GM12891 (cell line): ENCODE measurements at places on chromosomes 3 and 15.

- no peak for DNase-seq
Measured at GRCh38 chr3:18215639-18216038, 209.5 kb downstream of the SATB1 start.

DNA sequence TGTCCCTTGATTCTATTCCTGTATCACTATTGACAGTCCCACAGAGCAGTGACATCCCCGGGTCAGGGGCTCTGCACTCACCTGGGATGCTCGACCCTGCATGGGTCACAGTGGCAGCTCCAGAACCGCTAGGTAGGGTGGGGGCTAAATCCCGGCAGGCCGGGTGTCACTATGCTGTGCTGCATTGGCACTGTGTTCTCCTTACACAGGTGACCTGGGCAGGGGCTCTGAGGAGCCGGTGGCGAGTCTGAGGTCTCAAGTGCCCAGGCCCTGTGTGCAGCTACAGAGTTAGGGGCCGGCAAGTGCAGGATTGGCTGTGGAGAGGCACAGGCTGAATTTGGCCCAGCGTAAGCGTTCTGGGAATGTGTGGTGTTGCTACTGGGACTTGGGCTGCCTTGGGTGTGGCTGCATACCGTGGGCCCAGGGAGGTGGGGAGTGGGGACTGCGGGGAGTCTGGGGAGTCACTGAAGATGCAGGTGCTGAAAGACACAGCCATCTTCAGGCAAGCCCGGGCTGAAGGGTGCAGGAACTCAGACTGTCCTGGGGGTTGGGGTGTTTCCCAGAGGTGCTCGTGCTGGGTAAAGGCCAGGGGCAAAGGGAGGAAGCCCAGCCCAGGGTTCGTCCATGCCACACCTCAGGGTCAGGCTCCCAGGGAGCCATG is 102.6 kb upstream of the PRR20G start:
- no peak for DNase-seq

GRCh38 chr3:38489766-38490165 is 6.4 kb upstream of the EXOG start:
- no peak for DNase-seq

- no peak for DNase-seq
Measured at GRCh38 chr15:37819191-37819590, 115.2 kb upstream of the TMCO5A start.

- DNase-seq, result peak; percentile 50
Measured at GRCh38 chr3:15271785-15272381, 60.5 kb downstream of the SH3BP5 start.

- no peak for DNase-seq
Measured at GRCh38 chr3:170914690-170915089, 6.3 kb upstream of the EIF5A2 start.

DNA sequence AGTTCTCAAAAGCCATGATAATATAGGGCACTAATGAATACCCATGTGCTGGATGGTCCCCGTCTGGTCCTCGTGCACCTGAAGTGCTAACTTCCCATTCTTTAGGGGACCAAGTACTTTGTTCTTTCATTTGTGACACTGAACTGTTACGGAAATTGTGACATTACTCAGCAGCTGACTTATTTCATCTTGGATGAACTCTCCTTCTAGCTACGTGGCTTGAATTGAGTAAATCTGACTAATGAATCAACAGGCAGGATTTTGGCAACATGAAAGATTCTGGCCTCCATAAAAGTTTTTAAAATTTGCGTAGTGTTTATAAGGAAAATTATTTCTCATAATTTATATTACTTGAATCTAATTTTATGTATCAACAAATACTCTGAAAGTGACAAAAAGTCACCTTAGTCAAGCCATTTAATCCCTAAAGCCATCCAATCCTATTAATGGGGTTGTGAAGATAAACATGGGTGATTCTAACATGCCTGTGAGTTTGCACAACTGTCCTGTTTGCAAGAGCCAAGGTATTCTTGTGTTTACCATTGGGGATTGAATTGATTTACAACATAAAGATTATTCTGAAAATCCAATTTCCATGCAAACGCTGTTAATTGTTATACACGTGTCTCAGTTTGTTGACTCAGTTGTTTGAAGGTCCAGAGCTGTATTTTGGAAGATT is 119.9 kb downstream of the AGBL1 start:
- no peak for DNase-seq

DNA sequence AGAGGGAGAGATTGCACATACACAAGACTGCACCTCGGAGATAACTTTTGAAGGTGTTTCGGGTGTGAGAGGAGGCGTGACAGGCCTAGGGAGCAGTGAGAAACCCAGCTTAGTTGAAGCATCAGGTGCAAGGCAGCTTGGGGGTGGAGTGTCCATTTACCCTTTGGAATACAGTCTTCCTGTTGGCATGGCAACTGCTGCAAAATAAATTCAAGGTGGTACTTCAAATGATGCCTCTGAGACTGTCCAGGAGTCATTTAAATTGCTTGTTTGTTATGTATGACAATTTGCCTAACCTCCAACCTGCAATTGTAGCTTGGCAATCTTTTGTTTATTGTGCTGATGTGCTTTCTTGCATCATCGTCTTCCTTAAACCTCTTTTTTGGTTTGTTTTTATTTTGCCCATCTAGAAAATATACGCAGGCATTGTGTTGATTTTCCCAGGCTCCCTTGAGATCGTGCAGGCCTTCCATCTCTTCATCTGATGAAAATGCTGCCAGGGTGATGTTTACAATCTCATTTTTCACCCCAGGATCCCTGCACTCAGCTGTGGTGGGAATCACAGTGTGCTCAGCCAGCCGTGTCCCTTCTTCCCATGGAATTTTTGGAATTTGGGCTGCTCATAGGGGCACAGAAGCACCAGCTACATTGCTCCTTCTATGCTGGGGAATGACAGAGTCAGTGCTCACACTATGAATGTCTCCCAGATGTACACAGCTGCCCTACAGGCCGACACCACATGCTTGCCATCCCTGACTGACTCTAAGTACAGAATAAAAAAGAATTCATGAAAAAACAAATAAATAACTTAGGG is 583.1 kb upstream of the CFAP20DC start:
- no peak for DNase-seq

- DNase-seq, result no peak
Measured at GRCh38 chr3:99466331-99466730, 172.1 kb upstream of the COL8A1 start.

- no peak for DNase-seq
Measured at GRCh38 chr3:65776494-65776893, 262.2 kb downstream of the MAGI1 start.

DNA sequence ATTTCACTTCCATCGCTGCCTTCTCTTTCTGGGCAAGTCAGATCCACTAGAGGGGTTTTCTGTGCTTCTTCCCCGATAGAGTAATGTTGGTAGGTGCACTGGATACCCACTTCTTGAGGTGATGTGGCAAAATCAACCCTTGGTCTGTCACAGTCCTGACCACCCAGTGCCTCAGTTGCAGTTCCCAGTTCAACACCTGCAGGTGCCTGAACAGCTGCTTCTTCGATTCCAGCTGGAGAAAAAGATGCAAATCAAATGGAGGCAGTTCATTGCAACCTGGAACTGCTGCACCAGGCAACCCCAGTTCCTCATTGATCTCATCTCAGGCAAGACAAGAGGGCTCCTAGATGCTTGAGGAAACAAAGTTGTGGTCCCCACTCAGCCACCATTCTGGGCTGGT is 186.6 kb downstream of the UBE2E2 start:
- no peak for DNase-seq

DNA sequence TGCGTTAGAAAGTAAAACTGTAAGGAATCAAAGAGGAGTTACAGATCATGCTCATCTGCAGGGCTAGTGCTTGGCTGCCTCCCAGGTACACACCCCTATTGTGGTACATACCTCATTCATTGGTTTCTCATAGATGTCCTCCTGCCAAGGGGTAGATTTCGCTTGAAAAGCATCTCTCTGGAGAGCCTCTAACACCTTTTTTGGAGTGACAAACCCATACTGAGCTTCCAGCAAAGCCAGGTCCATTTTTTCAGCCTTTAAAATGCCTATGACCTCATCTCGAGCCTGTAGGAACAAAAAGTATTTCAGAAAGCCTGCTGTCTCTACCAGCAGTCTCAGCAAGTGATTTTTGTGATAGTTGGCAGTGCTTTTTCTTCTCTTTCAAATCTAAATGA is 112.1 kb downstream of the CMSS1 start:
- DNase-seq, result no peak

DNA sequence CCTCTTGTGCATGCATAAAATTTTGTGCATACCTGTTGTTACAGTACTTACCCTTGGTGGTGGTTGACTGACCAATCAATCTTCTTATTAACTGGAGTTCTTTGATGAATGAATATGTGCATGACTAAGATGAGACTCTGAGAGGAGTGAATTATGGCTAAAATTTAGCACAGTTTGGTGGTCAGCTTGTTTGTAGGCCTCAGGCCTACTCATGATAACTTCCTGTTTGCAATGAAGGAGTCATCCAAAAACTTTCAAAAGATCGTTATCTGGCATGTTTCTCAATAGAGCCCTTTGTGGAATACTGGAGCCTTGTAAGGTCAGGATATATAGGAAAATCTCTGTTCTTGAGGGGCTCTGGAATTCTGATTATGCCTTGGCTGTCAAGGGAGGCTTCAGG is 66.5 kb downstream of the LEKR1 start:
- no peak for DNase-seq

- DNase-seq, result no peak
Measured at GRCh38 chr3:108414007-108414406, 96.4 kb downstream of the MYH15 start.

- no peak for DNase-seq
Measured at GRCh38 chr3:37441689-37442088, 267.3 kb upstream of the LRRFIP2 start.

- DNase-seq, result no peak
Measured at GRCh38 chr15:95565690-95566089, 764.8 kb upstream of the NR2F2 start.

DNA sequence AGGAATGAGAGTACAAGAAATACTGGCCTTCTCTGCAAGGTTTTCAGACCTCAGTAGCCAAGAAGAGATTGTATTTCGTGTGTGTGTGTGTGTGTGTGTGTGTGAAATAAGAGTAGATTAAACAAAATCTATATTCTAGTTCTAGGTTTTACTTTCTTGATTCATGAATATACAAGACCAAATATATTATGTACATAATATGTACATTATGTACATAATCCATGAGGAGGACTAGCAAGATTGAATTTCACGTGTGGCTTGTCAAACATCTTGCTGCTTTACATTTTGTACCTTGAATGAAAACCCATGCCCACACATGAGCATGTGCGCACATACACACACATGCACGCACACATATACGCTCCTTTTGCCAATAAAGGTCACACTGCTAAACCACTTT is 18.2 kb upstream of the STT3B start:
- no peak for DNase-seq

DNA sequence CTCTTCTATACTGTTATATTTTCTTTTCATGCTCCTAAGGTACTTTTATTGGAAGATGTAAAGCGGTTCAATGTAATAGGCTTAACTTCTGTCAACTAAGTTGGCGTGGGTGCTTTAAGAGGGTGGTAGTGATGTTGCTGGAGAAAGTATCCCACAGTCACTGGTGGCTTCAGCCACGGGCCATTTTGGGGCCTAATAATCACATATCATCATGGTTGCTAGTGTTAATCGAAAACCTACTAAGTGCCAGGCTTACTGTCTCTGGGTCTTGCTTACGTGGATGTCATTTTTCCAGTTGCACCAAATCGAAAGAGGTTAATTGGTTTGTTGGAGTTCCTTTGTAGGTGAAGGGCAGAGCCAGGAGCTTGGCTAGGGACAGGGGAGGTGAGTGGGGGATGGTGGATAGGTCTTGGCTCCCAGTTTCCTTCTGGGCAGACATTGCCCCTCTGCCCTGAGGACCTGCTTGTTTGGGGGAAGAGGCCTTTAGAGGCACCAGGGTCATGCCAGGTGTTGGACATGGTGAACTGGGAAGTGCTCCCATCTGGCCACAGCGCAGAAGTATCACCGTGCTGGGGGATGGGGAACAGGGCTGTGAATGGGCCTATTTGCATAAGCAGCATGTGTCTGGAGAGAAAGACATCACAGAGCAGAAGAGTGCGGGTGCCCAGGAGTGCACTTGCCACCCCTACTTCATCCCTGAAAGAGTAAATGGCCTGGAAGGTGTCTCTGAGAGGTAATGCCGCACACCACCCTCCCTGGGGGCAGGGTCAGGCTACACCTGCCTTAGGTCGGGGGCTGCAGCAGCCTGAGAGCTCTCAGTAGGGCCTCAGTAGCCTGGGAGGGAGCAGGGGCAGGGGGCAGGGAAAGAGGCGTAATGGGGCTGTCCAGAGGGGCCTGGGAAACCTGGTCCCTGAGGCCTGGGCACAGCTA is 62.4 kb upstream of the POLG start:
- DNase-seq, result no peak

DNA sequence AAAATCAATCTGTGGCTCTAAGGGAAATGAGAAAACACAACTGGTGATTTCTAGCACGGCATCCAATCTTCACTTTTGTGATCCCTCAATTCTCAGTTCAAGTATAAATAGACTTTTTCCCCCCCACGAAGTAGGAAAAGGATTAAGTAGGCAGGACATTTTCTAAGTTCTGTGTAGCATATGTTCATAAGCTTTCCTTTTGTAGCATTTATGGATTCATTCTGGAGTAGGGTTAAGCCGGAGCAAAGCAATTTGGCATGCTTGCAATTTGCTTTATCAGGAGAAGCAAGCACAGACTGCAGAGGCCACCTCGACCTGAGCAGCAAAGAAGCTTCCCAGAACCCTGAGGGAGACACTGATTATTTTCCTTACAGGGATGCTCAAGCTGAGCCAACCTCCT is 66.3 kb downstream of the FHIT start:
- no peak for DNase-seq

DNA sequence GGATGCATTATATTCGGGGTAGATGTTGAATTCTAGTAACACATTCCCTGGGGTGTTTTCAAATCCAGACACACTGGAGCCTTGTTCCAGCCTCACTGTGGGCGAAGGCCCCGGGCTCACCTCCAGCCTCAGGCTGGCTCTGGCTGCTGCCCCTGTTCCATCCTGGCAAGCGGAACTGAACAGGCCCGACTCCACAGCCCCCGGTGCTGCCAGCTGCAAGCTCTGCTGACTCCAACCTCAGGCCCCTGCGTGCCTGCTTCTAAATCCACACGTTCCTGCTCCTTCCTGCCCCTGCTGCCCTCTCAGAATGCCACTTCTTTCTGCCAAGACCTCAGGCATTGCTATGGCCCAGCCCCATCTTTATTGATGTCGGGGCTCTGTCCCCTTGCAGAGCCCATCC is 90.6 kb downstream of the LIPC start:
- DNase-seq, result no peak

DNA sequence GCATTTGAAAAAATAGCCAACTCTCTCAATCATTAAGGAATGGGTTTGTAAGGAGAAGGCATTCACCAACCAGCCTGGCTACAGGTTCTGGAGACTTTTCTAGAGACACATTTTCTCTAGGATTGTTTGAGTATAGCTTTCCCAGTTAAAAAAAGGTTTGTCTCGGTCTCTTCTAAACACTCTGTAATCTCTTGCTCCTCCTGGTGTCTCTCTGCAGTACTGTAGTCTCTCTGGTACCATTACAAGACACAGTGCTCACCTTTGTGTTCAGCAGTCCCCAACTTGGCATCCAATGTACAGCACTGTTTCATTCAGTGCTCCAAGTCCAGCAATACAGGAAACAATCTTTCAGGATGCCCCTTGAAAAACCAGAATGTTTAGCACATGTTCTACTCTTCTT is 534.4 kb downstream of the ZNF385D start:
- no peak for DNase-seq
